ENCODE measurements at places on chromosomes 4 and X.

- DNase-seq: no peak
Observed at GRCh38 chr4:26751838-26752237, 108.8 kb upstream of the STIM2 start.

- DNase-seq: no peak
Observed at GRCh38 chr4:97404876-97405523, 738.3 kb downstream of the STPG2 start.

- DNase-seq: no peak
Observed at GRCh38 chrX:50067435-50068284, 133.1 kb downstream of the AKAP4 start.

DNA sequence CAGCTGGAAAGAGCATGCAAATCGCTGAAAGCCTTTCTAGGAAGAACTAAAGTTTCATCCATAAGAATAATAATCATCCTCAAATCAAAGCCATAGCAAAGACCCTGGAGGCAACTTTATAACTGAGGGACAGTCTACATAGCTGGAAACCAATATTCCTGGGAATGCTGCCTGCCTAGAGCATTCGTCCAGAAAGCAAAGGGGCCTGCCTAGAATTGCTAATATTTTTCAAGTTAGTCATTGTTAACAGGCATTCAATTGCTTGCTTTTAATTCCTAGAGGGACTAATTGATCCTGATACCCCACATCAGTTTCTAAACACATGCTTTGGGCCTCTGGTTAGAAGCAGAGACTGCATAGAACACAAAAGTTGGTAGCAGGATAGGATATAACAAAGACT lies 4.2 kb upstream of the PPARGC1A start:
- no peak for DNase-seq

DNA sequence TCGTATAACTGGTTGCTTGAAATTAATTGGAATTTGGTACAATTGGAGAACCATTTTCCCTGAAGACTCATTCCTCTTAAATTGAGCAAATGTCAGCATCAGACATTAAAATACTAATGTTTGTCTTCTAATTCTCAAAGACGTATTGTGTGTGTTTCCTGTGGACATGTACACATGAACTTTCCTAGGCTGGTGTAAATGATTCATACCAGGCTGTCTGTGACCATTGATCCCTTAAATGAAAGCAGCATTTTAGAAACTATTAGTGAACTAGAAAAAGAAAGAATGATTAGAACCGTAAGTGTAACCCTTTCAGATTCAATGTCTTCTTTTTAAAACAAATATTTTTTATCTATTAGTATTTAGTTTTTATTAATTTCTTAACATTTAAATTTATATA lies 332.9 kb downstream of the PPP3CA start:
- no peak for DNase-seq

- DNase-seq: no peak
Observed at GRCh38 chrX:146264763-146265375, 447.2 kb downstream of the SLITRK2 start.

DNA sequence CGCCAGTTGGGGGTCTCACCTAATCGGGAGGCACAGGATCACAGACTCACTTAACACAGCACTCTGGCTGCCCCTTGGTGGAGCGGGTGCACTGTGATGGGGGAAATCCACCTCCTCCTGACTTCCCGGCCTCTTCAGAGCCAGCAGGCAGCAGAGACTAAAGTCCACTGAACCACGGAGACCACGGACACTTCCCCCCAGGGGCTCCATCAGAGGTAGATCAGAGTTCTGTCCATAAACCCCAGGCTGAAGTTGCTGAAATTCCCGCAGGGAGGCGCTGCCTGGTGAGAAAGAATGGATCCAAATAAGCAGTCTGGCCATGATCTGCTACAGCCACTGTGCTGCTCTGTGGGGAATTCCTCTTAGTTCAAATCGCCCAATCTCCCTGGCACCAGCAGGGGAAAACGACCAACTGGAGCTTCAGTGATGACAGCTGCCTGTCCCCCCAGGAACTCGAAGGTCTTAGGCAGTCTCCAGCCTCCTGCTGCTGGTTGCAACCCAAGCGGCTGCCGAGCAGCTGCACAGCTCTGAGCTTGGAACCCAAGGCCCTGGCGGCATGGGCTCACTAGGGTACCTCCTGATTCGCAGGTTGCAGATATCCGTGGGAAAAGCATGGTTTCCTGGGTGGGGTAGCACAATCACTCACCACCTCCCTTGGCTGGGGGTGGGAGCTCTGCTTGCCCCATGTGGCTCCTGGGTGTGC lies 106.9 kb upstream of the DCAF12L2 start:
- DNase-seq: no peak

GRCh38 chr4:86043755-86044592 lies 315.9 kb downstream of the MAPK10 start:
- no peak for DNase-seq

DNA sequence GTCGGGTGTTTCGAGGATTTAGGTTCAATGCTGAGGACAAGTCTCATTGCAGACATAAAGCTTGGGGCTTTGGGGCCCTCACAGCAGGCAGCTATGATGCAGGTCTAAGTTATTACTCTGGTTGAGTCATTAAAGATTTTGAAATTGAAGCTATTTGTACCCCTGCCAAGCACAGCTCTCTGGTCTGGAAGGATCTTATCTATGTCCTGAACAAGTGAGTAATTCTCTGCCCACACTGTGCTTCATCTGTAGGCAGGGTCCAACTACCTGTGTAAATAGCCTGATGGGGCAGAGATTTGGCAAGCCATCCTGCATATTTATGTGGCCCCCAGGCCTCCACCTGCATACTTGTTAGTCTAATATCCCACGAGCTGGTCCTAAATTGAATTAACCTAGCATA lies 41.4 kb upstream of the MAGEA4 start:
- no peak for DNase-seq

DNA sequence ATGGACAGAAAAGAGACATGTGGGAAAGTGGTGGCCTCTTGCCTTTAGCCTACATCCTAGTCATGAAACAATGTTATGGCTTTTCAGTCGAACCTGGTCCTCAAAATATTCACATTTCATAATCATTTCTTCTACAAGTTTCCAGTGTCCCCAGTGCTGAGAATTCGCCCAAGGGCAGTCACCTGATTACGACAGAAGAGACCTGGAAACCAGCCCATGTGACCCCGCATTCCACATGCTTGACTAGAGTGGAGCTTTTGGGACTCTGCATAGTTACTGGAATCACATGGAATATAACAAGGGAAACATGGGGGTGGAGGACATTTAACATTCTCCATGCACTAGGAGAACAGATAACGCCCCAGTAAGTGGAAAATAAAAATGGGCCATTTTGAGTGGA lies 100.1 kb downstream of the PPARGC1A start:
- DNase-seq: no peak

- no peak for DNase-seq
Observed at GRCh38 chrX:2658585-2659292, 32.4 kb upstream of the CD99 start.

Data from stimulated activated CD4-positive, alpha-beta T cell treated with anti-CD3 and anti-CD28 coated beads, TNF-alpha, amount 100 ng/mL, for 48 hours (primary cell).